AML-193 (cell line): ENCODE measurements at places on chromosomes 1 and 21.

DNA sequence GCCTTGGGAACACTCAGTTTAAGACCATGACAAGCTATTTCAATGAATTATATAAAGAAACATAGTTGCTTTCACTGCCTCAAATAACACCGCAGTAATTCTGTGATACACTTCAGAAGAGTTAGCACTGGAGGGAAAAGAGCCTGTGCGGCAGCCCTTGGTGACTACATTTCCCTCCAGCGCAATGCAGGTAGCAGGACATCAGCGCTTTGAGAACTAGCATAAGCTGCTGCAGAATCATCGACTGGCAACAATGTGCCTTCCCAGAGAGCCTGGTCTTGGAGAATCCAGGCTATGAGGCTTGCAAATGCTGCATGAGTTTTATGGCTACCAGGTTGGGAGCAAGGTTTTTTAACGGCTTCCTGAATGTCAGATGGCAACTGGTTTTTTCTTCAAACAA, 7.5 kb downstream of the NRIP1 start:
- no peak for DNase-seq

DNA sequence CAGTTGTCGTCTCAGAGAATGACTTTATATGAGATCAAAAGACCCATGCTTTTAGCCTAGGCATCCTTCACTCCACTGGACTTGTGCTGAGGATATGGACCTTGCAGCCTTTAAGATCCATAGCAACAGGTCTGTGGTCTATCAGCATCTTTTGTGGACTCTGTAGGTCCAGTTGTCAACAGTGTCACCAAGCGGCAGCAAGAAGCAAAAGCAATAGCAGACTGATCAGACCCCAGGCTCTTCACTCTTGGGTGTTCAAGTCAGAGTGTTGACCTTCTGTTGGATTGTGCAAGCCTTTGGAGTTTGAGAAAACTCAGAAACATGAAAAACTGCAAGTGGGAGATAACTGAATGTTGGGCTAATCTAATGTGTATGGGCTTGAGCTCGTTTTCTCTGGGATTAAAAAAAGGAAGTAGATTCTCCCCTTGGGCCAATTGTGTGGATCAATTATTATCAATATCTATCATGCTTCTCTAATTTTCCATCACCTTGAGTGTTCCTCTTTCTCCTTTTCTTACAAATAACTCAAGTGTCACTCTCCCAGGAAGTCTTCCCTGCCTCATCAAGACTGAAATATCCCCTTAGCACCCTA, 144.2 kb downstream of the LYPLAL1 start:
- DNase-seq = no peak

DNA sequence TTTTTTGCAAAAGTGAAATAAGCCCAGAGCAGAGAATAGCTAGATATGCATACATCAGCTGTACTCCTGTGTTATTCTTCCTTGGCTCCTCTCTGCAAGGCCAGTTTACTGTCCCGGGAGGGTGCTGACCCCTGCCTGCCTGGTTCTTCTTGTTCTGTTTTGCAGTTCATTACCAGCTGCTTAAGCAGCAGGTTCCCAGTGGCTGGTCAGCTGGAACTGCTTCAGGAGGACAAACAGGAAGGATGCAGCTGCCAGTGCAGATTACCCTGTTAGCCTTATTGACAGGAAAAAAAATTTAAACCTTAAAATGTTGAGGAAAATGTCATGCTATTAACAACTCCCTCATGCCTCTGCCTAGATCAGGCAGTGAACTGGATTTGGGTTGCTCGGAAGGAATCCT, 16.0 kb upstream of the LRIG2 start:
- no peak for DNase-seq

- DNase-seq = no peak
Measured at GRCh38 chr1:221327954-221328353, 413.9 kb downstream of the DUSP10 start.

GRCh38 chr1:47942240-47942629, 55.0 kb downstream of the TRABD2B start:
- no peak for DNase-seq

DNA sequence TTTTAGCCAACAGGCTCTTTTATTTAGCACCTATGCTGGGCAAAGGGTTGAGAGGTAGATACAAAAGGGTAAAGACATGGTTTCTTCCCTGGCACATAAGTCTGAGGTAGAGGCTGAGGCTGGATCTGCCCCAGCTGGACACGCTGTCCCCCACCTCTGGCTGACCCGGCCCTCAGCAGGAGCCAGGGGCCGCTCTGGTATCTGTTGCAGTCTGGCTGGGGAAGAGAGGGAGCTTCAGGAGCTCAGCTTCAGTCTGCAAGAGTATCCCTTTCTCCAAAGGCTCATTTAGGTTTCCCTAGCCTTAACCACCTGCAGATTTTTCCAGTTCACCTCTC, 14.2 kb downstream of the BLACAT1 start:
- no peak for DNase-seq

GRCh38 chr1:7722670-7723012, 48.5 kb upstream of the VAMP3 start:
- DNase-seq = no peak

GRCh38 chr1:246304484-246305259, 202.4 kb downstream of the SMYD3 start:
- no peak for DNase-seq

- no peak for DNase-seq
Measured at GRCh38 chr1:11180342-11180744, 8.8 kb upstream of the ANGPTL7 start.

GRCh38 chr1:48196237-48196636, 26.3 kb upstream of the SLC5A9 start:
- DNase-seq = peak; percentile 21

GRCh38 chr1:24903955-24904730, 25.9 kb downstream of the RUNX3 start:
- no peak for DNase-seq

DNA sequence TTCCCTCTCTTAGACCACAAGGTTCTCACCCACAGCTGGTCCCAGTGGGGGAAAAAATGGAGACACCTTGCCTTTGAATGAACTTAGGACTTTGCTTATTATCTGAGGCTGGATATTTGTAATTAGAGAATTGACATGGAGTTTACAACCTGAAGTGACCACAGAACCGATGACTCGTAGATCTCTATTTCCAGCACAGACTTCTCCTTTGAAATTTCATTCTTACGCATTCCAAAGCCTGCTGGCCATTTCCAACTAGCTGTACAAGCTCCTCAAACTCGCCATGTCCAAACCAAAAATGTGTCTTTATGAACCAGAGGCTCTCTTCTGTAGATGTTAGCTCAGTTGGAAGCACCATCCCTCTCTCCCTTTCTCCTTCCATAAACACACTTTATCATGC, 12.0 kb downstream of the RAB7B start:
- DNase-seq = no peak

DNA sequence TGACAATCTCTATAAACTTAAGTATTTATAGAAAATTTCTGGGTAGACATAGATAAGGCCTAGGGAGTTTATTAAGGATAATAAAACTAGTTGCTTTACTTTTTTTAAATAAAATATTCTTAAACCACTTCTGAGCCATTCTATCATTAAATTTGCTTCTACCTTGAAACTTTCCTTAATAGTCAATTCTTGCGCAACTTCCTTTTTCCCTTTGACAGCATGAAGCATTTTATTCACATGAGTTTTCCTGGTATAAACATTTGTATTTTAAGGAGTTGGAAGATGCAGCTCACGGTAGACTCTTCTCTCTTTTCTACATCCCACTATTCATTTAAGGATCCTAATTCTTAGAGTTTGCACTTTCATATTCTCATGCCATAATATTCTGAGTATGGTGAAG, 75.8 kb upstream of the DPH5 start:
- no peak for DNase-seq

DNA sequence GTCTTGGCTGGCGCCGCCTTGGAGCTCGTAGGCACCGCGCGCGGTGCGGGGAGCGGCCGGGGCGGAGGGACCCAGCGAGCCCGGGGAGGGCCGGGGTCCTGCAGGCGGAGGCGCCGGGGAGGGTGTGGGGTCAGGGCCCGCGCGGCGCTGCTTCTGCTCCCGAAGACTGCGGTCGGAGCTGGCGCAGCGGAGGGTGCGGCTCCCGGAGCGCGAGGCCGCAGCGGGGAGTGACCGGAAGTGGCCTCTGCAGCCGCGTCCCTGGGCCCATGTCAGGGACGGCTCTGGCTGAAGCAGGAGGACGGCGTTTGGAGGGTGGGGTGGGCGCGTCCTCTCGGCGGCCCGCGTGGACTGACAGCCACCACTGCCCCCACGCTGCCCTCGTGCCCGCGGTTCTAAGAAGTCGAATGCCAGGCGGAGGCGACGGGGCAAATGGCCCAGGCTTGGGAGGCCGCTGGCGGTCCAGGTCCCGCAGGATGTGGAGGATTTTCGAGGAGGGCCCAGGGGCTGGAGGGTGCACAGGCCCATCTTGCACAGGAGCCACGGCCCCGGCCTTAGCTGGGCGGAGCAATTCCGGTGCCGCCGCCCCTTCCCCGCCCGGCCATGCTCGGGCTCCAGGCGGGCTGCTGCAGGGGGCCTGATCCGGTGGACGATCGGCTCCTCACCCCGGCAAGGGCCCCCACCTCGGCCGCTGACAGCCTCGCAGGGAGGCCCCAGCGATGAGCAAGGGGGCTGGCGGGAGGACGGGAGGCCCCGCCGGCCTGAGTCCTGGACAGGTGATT, 7.7 kb upstream of the ZNF669 start:
- no peak for DNase-seq

- DNase-seq = no peak
Measured at GRCh38 chr1:197976368-197976767, 59.2 kb downstream of the LHX9 start.

- DNase-seq = peak; percentile 11
Measured at GRCh38 chr1:67853704-67854103, 20.4 kb upstream of the GNG12 start.

- no peak for DNase-seq
Measured at GRCh38 chr1:228891272-228892034, 156.2 kb downstream of the RHOU start.

DNA sequence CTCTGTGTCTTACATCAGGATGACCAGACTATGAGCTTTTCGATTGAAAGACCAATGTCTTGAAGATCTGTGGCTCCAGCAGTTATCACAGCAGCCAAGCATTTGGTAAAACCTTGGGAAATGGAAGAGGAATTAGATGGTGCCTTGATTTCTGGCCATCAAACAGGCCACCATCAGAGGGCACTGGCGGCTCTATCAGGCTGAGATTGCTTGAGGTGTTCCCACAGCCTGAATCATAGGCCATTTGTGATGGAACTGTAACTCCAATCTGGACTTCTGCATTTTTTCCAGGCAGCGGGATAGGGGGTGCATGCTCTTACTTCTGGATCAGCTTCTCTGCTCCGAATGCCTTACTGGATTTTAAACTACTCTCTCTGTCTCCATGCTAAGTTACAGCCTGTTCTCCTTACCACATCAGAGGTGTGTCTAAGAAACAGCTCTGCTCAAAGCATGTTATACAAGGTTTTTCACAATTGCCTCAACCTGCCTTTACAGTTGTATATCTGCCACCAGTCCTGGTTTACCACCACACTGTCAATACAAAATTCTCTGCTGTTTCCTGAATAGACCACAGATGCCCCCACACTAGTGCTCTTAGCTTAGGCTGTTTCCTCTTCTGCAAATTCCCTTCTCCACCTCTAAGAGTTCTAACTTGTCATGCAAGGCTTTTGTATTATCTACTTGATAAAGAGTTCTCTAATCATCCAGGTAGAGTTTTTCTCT, 180.9 kb downstream of the PTGER3 start:
- DNase-seq = peak; percentile 53

DNA sequence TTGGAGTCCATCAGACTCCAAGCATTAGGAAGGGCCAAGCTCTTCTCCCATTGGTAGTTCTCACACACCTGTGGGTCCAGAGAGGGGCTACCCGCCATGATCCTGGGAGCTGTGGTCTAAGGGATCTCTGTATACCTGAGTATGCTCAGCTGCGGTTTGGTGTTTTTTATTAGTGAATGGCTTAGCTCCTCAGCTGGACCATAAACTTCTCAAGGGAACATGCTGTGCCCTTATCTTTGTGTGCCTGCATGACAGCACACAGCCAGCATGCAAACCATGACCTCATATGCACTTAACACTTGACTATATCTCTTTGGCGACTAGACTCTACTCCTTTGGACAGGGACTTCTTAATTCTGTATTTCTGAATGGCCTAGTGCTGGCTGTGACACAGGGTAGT, 94.5 kb downstream of the CD58 start:
- DNase-seq = no peak
